K562 (cell line): ENCODE measurements at places on chromosomes 11 and 22.
A peak's percentile ranks its signal among the peaks of the same experiment; 100 is the strongest.

- no peak overlapping the region for H3K4me3 ChIP-seq
- DNase-seq = no peak
- no peaks in the 10 kb centered on the region for H3K27me3 ChIP-seq
Measured at GRCh38 chr11:120224972-120225909, 14.4 kb downstream of the OAF start.

GRCh38 chr11:46345131-46345597 lies 2.1 kb upstream of the DGKZ start:
- no peak overlapping the region for H3K27ac ChIP-seq
- H3K4me1 ChIP-seq = peaks cover 15% of the 10 kb centered on the region
- peaks cover 19% of the 10 kb centered on the region; the same call in 1 of the 3 replicates for H3K36me3 ChIP-seq
- H3K4me3 ChIP-seq = peak overlapping the region; percentile 3; the same call in 1 of the 2 replicates

DNA sequence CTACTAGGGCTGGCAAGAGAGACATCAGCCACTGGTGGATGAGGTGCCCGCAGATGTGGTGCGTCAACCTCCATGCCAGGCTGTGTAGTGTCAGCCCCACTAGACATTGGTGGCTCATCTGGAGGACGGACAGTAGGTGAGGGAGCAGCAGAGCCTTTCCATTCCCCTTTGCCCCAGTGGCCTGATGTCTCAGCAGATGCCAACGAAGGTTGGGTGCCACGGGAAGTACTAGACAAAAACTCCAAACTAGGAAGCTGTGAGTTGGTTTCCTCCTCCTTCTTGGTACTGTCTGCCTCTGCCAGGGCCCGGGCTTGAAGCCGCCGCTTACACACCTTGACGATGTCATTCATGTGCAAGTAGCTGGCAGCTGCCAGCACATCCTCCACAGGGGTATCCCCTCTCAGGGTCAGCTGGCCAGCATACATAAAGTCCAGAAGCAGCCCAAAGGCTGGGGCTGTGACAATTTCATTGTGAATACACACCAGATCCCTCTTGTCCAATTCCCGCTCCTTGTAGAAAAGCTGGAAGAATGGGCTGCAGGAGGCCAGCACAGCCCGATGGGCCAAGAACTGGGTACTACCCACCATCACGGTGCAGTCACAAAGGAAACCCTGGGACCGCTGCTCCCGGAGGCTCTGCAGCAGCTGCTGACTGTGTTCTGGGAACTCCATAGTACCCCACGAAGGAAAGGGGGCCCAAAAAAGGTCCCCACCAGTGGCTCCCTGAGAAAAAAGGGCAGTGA lies 795 bp downstream of the ZBTB3 start:
- DNase-seq = no peak
- H3K4me3 ChIP-seq = peak overlapping the region; percentile 63
- H3K4me1 ChIP-seq = peaks cover 14% of the 10 kb centered on the region; the same call in 2 of the 3 replicates
- peak overlapping the region; percentile 86; the same call in 2 of the 3 replicates for H3K27ac ChIP-seq
- no peaks in the 10 kb centered on the region for H3K27me3 ChIP-seq
- H3K36me3 ChIP-seq = peaks cover 20% of the 10 kb centered on the region; the same call in 1 of the 3 replicates

DNA sequence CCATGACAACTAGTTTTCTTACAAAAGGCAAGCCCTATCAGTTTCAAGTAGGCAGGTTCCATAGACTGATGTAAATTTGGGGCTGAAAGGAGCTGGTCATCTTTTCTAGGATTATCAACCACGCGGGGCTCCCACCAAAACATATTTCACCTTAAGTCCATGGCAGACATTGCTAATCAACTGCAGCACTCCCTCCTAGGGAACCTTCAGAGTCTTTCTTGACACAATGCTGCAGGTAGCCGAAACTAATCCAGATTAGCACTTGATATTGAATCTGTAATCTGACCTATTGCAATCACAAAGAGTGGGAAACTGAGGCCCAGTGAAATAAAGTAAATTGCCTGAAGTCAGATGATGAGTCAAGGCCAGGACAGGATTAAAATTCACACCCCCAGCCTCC lies 32.5 kb downstream of the MN1 start:
- H3K27ac ChIP-seq = no peak overlapping the region
- H3K27me3 ChIP-seq = 0 out of 3 replicates have a peak, but pooled peaks cover 2% of the 10 kb centered on the region
- no peak for DNase-seq
- H3K4me1 ChIP-seq = no peaks in the 10 kb centered on the region; the same call in 1 of the 2 replicates
- no peaks in the 10 kb centered on the region for H3K36me3 ChIP-seq
